ENCODE measurements at places on chromosomes 5 and 9.
A peak's percentile ranks its signal among the peaks of the same experiment; 100 is the strongest.

DNA sequence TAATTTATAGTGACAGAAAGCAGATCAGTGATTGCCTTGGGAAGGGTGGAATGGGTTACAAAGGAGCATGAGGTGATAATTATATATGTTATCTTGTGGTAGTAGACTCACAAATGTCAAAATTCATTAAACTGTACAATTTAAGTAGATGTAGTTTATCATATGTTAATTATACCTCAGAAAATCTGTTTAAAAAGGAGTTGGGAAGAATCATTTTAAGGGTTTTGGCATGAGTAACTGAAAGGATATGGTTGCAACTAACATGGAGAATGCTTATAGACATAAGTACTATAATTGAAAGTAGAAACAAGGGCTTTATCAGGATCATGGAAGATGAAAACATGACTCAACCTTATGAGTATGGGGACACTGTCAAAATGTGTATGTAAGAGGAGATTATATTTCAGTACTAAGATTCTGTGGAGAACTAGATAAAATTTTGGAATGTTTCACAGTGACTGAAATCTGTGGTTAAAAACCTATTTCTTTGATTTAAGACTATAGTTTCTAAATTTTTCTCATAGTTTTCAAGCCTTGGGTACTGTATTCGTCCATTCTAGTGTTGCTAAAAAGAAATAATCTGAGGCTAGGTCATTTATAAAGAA, 73.3 kb downstream of the FCHO2 start:
- DNase-seq: no peak

- DNase-seq: no peak
Measured at GRCh38 chr5:157912621-157913325, 53.8 kb upstream of the CLINT1 start.

- no peak for DNase-seq
Measured at GRCh38 chr5:11166923-11167322, 405.9 kb upstream of the DAP start.

DNA sequence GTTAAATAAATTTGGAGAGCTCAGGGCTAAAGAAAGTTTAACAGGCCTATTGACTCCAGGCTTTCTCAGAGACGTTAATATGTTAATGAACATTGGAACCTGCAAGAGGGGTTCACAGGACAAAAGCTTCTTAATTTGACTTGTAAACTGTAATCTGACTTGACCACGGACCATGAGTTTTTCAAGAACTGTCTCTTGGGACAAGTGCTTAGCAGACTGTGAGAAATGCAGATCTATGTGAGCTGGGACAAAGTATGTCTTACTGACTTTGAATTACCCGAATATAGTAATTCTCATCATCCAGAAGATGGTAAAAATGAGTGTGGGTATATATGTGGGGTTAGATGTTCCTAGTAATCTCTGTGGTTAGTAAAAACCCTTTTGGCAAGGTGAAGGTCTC, 186.6 kb downstream of the ATP10B start:
- no peak for DNase-seq

- DNase-seq: no peak
Measured at GRCh38 chr9:83935276-83935935, 14.2 kb upstream of the KIF27 start.

- DNase-seq: no peak
Measured at GRCh38 chr5:178532236-178532635, 58.0 kb downstream of the COL23A1 start.

DNA sequence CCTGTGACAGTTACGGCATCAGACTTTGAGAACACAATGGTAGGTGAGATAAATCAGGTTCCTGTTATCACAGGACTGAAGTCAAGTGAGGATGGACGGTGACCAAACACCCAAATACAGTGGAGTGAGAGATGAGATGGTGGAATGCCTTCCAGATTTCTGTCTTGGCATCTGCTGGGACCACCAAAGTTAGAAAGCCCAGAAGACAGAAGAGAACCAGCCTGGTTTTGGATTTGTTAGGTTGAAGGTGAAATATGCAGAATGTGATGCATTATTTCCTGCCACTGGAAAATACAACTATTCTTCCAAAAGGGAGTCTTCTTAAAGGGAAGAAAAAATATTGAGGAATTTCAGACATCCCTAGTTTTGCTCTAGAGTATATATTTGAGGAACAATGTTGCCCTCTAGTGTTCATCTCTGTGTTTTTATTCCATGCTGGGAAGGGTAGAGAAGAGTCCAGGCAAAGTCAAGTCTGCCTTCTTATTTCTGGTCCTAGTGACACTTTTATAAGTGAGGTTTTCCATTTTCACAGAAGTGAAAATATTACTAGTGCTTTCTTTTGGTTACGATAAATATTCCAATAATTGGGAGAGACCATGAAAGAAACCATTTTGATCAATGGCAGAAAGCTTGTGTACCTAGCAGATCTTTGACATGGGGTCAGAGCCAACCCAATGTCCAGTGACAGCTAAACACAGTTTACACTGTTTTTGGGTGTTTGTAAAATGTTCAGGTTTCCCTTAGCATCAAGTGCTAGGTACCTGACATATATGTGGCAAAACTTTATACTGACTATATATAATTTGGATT, 142.3 kb upstream of the ANKH start:
- peak; percentile 31 for DNase-seq

GRCh38 chr5:171898386-171898785, 108.1 kb downstream of the FBXW11 start:
- DNase-seq: no peak

DNA sequence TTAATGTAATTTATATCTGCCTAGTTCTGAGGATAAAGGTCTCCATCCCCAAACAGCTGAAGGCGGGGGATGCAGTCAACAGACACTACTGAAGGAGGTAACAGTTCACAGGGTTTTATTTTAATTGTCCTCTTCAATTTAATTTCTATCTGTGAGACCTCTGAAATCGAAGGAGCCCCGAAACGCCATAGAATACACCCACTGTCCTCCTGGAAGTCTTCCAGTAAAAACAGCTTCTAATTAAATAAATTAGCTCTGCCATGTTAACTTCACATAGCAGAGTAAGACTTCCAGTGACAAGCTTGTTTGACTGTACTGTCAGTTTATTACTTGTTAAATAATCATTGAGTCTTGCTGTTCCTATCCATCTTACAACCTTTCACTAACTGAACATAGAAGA, 193.5 kb downstream of the SEC61B start:
- no peak for DNase-seq

DNA sequence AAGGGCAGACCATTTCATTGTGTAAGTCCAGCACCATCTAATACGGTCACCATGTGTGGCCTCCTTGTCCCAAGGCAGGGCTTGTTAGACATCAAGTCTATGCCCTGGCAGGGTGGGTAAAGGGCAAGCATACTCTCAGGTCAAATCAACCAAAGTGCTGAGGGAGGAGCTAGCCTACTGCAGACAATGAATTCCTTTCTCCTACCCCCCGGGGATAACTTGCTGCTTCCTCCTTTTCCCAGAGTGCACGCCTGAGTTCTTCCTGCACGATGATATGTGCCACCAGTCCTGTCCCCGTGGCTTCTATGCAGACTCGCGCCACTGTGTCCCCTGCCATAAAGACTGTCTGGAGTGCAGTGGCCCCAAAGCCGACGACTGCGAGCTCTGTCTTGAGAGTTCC, 71.4 kb downstream of the RFK start:
- no peak for DNase-seq

- peak; percentile 50 for DNase-seq
Measured at GRCh38 chr9:122158202-122158601, 1.4 kb downstream of the NDUFA8 start.

GRCh38 chr5:34005681-34006080, 2.2 kb downstream of the AMACR start:
- DNase-seq: no peak

DNA sequence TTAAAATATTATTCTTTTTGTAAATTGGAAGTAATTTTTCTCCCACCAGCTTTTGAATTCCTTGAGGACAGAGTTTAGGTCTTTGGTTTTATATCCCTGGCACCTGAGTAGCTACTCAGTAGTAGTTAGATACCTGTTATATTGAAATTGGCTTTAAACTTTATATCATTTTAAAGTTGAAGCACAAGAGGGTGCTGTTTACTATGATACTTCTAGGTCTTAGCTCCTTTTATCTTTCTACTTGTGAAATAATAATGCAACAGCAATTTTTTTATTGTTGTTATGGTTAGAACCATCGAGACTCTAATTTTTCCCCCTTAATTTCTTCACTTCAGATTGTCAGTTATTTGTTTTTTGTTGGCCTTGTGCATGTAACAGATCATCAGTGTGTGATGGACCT, 46.3 kb downstream of the AP3S1 start:
- DNase-seq: no peak

GRCh38 chr9:76109953-76110352, 219.5 kb downstream of the PCSK5 start:
- no peak for DNase-seq

GRCh38 chr9:128921881-128922763, 1.3 kb downstream of the PHYHD1 start:
- DNase-seq: no peak

DNA sequence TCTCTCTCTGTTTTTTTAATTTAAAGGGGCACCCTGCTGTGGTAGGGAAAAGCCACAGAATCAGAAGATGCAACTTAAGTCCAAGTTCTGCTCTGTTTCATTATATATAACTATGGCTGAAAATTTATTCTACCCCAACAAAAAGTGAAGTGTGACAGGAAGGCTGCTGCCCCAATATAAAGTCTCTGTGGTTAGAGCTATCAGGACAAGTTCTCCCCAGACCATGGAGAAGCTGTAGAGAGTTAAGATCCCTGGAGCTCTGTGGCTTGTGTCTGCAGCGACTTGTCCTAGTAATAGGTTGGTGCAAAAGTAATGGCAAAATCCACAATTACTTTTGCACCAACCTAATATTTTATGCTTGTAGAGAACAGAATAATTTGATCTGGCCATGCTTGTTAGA, 250.9 kb downstream of the PSAT1 start:
- no peak for DNase-seq

DNA sequence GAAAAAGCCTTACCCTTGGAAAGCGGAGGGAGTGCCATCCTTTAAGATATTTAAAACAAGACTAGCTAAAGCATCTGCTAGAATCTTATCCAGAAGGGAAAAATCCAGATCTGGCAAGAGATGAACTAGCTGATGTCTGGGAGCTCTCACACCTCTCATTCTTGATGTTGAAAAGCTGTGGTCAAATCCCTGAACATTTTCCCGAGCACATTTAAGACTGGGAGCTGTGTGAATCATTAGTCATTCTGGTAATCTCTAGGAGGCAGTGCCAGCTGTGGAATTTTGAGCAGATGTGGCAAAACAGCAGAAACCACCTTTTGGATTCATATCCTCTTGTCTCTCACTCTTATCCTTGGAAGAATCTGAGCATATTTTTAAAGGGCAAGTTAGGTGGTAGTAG, 218.0 kb downstream of the MAN2A1 start:
- no peak for DNase-seq

Measured in HuH-7.5 (cell line).